ENCODE measurements at places on chromosomes 11 and 22.

DNA sequence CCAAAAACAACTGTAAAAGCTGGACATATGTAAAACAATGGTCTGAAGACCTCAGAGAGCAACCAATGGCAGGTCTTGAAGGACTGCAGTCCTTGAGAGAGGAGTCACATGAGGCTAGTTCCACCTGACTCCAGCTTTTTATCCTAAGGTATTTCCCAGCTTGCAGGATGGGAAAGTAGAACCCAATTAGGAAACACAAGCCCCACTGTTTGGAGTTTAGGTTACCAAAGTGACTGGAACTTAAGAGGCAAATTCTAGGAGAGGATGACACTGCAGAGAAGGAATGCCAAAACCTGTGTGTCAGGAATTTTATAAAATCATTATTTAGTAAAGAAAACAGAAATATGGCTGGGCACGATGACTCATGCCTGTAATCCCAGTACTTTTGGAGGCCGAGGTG, 18.4 kb downstream of the OR2AT4 start:
- DNase-seq: peak; percentile 37

- DNase-seq: peak; percentile 39
Measured at GRCh38 chr22:30286813-30287647, 2.3 kb downstream of the CASTOR1 start.

DNA sequence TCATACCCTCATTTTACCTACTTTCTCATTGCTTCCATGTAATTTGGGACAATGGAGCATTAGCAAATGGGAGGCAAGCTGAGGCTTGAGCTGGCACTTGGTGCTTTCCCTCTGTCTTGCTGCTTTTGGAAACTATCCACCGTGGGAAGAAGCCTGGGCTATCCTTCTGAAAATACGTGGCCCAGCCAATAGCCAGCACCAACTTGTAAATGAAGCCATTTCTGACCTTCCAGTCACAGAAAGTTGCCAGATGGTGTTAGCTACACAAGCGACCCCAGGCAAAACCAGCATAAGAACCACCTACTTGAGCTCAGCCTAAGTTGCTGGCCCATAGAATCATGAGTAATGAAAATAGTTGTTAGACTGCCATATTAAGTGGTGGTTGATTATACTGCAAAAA, 18.5 kb upstream of the SPON1 start:
- no peak for DNase-seq

- no peak for DNase-seq
Measured at GRCh38 chr11:17102462-17102861, 25.0 kb upstream of the RPS13 start.

DNA sequence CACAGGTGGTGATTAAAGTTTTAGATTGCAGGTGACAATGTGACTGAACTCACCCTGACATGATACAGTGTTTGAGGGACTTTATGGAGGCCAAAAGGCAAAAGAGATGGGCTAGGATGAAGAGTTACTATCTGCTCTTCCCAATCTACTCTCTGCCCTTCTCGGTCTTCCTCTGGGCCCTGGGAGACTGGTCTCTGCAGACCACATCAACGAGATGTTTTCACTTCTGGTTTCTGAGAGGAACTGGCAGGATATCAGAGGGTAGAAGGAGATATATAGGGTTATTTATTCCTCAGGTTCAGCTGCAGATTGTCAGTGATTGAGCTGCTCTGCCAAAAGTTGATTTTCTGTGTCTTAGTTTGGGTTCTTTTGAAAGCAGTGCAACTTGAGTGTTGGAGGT, 32.4 kb upstream of the CD44 start:
- no peak for DNase-seq

DNA sequence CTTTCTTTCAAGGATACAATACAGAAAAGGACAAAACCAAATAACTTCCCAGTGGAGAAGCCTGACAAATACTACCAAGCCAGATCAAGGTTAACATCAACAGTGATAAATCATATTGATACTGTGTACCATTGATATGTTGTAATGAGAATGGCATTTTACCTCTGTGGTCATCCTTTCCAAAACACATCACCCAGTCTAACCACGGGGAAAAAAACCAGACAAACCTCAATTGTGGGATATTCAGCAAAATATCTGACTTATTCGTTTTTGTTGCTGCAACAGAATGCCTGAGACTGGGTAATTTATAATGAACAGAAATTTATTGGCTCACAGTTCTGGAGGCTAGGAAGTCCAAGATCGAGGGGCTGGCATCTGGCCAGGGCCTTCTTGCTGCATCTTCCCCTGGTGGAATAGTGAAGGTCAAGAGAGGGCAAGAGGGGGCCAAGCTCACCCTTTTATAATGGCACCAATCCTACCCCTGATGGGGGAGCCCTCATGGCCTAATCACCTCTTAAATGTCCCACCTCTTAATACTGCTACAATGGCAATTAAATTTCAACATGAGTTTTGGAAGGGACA, 66.1 kb downstream of the FAM76B start:
- DNase-seq: no peak

DNA sequence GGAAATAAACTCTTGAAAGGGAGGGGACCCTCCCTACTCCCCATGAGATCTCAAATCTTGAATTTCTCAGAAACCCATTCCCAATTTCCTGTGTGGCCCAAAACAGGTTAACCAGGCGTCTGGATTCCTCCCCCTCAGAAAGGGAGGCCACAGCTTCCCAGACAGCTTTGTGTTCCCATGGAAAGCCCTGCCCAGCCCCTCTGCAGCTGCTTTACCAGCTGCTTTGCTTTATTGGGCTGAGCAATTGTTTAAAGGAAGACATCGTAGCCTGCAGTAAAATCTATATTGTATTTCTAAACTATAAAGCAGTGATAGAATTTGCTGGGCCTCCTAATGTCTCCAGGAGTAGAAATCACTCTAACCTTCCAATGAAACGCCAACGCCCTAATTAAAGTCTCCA, 97.4 kb downstream of the CHST1 start:
- DNase-seq: no peak

- DNase-seq: peak; percentile 58
Measured at GRCh38 chr22:39343259-39344045, 6.3 kb upstream of the SYNGR1 start.

- no peak for DNase-seq
Measured at GRCh38 chr11:1291295-1292017, 18.0 kb downstream of the TOLLIP start.

- peak; percentile 80 for DNase-seq
Measured at GRCh38 chr11:33808228-33808828, 34.0 kb upstream of the FBXO3 start.

DNA sequence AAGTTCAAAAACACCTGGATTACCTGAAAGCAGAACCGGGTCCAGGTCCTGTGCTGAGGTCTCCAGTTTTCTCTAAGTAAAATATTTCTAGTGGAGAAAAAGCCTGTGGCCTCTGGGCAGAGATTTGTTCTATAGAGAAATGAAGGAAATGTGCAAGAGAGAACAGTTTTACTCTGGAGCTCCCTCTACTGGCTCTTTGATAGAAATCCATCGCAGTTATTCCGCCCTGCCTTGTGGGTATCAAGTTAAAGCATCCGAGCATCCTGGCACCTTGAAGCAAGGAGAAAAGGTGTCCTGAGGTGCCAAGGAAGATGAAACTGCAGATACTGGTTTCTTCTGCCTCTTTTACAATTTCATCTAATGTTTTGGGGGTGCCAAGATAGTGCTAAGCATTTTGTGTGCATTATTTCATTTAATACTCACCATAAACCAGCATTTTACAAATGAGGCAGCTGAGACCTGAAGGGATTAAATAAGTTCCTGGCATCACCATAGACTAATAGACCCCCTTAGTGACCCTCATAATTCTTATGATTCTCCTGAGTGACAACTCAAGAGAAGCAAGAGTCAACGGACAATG, 113.1 kb upstream of the HSD17B12 start:
- peak; percentile 53 for DNase-seq

- no peak for DNase-seq
Measured at GRCh38 chr22:27698813-27699212, 102.7 kb downstream of the MN1 start.

DNA sequence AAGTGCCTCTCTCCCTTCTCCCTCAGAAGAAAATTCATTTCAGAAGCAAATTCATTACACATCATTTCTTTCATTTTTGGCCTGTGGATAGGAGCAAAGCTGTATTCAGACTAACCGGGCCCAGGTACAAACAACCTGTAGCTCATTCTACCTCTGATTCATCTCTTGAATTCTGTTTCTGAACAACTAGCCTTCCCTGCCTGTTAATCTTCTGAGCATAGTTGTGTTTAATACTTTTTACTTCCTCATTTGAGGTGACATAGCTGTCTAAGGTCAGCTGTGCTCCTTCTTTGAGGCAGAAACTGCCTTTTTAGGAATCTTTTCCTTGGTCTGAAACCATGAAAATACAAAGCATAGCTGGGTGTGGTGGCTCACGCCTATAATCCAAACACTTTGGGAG, 12.6 kb upstream of the IL18BP start:
- no peak for DNase-seq

- DNase-seq: peak; percentile 87
Measured at GRCh38 chr11:19929147-19929546, 216.5 kb downstream of the NAV2 start.

DNA sequence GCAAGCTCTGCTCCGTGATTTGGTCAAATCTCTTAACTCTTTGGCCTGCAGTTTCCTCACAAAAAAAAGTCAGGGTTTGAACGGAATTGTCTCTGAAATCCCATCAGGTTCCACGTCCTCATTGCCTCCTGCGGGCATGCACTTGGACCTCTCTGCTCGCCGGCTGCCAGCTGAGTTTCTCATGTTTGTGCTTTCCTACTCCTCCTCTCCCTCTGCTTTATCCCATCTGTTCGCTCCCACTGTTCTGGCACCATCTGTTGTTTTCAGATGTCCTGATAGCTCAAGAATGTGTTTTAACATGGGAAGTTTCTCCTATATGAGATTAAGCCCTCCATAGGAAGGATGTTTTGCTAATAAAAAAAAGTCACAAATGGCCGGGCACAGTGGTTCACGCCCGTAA, 49.4 kb upstream of the ARHGAP42 start:
- no peak for DNase-seq

DNA sequence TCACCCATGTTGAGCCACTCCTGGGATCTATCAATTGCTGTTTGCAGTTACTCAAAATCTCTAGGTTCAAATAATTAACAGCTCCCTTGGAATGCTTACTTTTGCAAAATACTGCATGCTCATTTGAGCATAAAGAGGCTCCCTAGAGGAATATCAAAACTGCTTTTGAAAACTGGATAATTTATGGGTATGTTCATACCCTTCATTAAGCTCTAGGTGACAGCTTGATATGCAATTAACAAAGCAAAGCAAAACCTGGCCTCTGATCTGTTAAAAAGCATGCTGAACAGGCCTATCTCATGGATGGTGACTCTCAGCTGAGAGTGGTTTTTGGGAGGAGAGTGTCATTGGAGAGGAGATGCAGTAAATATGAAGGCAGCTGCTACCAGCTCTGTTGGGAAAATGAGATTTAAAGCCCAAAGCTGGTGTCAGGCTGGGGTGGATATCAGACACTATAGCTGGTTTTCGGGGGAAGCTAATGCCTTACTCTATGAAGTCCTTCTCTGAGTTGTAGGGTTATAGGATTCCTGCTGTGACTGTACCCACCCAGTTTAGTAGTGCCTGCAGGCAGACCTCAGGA, 110.9 kb downstream of the RASSF10 start:
- no peak for DNase-seq

GRCh38 chr11:104858882-104859775, 39.1 kb downstream of the CASP12 start:
- no peak for DNase-seq

- no peak for DNase-seq
Measured at GRCh38 chr11:63563201-63564055, at the start of gene PLAAT2. TSS of gene PLAAT2 (minus strand) at chr11:63563379. CDS start at chr11:63563324, 55 bp downstream.

DNA sequence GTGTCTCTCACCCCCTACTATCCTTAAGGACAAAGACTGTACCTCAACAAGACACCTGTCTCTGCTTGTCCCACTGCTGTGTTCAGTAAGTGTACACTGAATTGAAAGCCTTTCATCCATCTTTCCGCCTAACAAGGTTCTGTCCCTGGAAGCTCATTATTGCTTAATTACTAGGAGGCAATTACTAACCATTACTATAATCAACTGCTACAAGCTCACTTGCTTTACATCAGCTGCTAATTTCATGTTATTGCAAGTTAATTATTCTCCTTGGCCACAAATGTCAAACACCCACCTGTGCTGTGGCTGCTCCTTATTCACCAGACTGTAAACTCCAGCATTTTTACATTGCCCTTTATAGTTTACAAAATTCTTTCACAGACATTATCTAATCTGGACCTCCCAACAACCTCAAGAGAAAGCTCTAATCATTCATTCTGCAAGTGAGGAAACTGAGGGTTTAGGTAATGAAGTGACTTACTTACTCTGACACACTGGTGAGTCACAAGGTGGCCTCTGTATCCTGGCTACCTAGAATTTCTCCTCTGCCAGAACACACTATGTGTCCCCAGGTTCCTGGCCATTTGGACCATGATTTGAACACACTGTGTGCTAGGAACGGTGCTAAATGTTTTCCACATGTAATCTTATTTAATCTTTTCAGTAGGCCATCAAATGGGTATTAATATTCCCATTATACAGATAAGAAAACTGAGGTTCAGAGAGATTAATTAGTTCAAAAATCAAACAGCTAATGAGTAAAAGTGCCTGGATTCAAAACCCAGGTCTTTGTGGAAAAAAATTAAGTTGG, 66.7 kb downstream of the RAB30 start:
- no peak for DNase-seq

- DNase-seq: no peak
Measured at GRCh38 chr22:39928536-39929520, 27.9 kb downstream of the GRAP2 start.

- no peak for DNase-seq
Measured at GRCh38 chr11:44241851-44242250, 68.1 kb downstream of the ALX4 start.

GRCh38 chr11:26944866-26945664, 48.8 kb upstream of the FIBIN start:
- peak; percentile 93 for DNase-seq

DNA sequence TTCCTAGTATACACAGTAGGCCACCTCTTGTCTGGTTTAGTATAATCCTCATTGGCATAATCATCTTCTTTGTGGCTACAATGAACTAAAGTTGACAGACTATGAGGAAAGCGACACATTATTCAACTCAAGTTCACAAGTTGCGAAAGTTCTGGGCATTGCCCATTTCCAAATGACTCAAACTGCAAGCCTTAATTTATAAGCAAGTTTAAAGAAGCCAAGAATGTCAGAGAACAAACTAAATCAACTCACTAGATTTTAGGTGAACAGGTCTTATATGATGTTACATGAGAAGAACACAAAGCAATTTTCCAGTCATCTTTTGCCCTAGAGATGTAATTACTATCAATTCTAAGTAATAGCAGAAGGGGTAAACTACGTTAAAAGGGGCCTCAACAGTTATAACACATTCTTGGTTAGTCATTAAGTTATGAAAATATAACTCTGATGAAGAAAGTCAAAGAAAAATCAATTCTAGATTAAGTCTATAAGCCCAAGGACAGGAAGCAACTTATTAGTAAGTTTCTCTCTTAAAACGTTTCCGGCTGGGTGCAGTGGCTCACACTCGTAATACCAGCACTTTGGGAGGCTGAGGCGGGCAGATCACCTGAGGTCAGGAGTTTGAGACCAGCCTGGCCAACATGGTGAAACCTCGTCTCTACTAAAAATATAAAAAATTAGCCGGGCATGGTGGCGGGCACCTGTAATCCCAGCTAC, 21.5 kb downstream of the PICALM start:
- DNase-seq: peak; percentile 52
